ENCODE measurements at places on chromosomes 3 and 15.

DNA sequence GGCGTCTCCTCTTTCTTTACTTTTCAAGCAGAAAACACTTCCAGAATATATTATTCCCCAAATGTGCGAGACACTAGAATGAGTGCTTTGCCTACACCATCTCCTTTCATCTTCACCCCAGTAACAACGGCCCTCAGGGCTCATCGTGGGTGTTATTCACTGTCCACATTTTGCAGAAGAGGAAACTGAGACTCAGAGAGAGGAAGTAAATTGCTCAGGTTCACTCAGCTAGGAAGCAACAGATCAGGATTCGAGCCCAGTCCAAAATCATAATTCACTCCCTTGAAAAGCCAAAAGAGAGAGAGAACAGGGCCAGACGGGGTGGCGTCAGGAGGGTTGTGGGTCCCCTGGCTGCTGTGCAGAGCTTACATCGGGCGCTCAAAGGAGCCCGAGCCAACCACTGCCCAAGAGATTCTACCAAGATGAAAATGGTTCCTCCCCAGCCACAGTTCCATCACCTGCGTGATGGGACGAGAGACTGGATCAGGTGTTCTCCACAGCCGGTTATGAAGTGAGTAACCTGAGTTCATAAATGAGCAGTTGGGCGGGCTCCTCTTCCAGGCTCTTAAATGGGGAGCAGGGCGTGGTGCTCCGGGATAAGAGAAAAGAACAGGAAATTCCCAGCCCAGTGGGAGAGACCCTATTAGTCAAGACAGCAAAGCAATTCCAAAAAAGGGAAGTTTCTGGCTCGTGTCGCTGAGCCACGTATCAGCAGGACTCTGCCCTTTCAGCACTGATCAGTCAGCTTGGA lies 48.6 kb upstream of the FLNB start:
- DNase-seq = no peak

- no peak for DNase-seq
Measured at GRCh38 chr3:153889905-153890334, 231.3 kb upstream of the ARHGEF26 start.

GRCh38 chr3:170523248-170523647 lies 62.6 kb downstream of the SLC7A14 start:
- DNase-seq = no peak

- DNase-seq = no peak
Measured at GRCh38 chr3:83622526-83622925, 1336.3 kb upstream of the CADM2 start.

All from HFF-Myc (cell line).